ENCODE measurements at places on chromosomes 1 and 21. TPM values are rescaled to one million over a fixed set of nuclear protein-coding genes. Genes with fewer than 3 reads are reported as not detected.

Gene ADORA1
- total RNA-seq = 1.5 TPM

Gene UMODL1
- not detected for total RNA-seq

Gene BMP8A
- total RNA-seq = 0.33 TPM

Gene SLC45A1
- total RNA-seq = 2.3 TPM

Gene S100A16
- 121 TPM for total RNA-seq

Gene SPRR2B
- total RNA-seq = not detected

Gene MYOM3
- not detected for total RNA-seq

Gene ENO1
- 963 TPM for total RNA-seq

Gene IFNLR1
- under 0.01 TPM for total RNA-seq

Gene TAL1
- under 0.01 TPM for total RNA-seq

Gene SPRR3
- total RNA-seq = not detected

Gene HSD3B2
- total RNA-seq = not detected

Gene NBPF20
- 2.8 TPM for total RNA-seq

Gene IGSF21
- total RNA-seq = not detected

Gene GBP5
- total RNA-seq = under 0.01 TPM

Gene MFAP2
- total RNA-seq = 16.2 TPM

Gene FMN2
- 1.5 TPM for total RNA-seq

Gene NBPF26
- 27.1 TPM for total RNA-seq

Gene KIRREL1
- 83.0 TPM for total RNA-seq

Gene S100A8
- not detected for total RNA-seq

Gene LRRC3
- 0.26 TPM for total RNA-seq

Gene FCRLB
- total RNA-seq = 0.77 TPM

Gene C1orf94
- total RNA-seq = under 0.01 TPM

Gene KCTD3
- 76.0 TPM for total RNA-seq

Gene C1orf105
- total RNA-seq = not detected

Gene NASP
- total RNA-seq = 37.2 TPM

Gene OR2M5
- not detected for total RNA-seq

Gene ANGPTL1
- 4.1 TPM for total RNA-seq

Gene LRRIQ3
- total RNA-seq = 1.3 TPM

Gene OR2G6
- total RNA-seq = not detected

Gene FLG
- total RNA-seq = not detected

Gene RGSL1
- total RNA-seq = not detected

Gene MUL1
- 21.8 TPM for total RNA-seq

Gene SLAMF7
- total RNA-seq = not detected

Gene FCRL1
- total RNA-seq = not detected

Gene FAM72D
- 0.26 TPM for total RNA-seq

Gene IFI16
- 134 TPM for total RNA-seq

Gene GPR37L1
- not detected for total RNA-seq

Gene HHAT
- 2.3 TPM for total RNA-seq

Gene USH2A
- under 0.01 TPM for total RNA-seq

Measured in fibroblast of lung (primary cell).